ENCODE measurements at places on chromosomes 7 and 10.

DNA sequence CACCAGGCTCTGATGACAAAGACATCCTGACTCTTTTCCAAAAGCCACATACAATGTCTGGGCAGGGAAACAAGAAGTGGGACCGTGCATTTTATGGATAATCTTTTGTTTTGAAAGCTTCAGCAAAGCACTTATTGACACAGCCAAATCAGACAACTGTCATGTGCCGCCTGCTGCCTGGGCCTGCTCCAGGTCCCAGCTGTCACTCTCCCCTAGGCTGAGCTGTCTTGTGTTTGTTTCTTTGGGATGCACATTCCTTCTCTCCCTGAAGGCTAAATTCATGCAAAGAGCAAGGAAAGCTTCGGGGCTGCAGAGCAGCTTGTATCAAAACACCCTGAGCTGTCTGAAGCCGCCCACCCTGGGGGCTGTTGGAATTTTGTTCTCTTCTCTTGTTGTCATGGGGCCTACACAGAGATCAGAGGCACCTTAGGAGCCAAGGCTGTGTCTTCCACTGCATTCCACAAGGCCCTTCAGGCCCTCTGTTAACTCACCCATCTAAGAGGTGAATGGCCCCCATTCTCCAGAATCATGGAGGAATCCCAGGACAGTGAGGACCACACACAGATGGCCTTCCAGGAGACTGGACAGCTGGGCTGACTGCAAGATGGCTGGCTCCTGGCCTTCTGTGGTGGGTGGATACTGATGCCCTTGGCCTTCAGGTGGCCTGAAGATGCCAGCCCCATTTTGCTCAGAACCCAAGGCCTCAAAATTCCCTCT, 17.8 kb upstream of the SLC18A2 start:
- DNase-seq: no peak

DNA sequence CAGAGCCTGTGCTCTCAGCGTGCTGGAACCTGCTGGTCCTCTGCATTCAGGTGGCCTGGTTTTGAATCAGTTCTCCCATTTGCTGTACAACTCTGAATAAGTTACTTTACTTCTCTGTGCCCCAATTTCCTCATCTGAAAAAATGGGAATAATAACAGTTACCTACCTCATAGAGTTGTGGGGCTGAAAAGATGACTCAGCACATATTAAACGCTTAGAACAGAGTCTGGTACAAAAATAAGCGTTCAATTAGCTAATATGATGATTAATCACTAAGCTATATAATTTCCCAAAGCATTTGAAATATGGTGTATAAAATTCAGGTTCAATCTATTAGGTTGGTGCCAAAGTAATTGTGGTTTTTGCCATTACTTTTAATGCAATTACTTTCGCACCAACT, 259.1 kb downstream of the PRPF18 start:
- no peak for DNase-seq

DNA sequence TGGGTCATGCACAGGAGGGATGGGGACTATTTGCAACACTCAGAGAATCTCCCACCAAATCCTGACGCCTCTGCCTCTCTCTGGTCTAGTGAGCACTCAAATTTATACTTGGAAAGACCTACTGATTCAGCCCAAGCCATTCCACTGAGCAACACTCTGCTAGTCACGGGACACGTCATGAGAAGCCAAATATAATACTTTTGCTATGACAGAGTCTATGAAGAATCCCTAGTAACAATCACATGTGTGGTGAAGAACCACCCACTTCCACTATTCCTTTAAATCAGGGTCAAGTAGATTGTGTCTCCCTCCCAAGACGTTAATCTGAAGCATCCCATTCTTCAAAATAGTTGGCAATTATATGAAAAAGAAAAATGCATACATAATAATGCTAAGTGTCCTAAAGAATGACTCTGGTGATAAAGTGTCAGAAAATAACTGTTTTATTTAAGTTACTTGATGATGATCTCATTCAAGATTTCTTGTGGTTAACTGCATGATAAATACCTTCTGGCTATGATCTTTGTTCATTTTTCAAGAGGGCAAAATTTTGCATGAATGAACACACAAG, 28.5 kb downstream of the CHCHD3 start:
- peak; percentile 42 for DNase-seq

DNA sequence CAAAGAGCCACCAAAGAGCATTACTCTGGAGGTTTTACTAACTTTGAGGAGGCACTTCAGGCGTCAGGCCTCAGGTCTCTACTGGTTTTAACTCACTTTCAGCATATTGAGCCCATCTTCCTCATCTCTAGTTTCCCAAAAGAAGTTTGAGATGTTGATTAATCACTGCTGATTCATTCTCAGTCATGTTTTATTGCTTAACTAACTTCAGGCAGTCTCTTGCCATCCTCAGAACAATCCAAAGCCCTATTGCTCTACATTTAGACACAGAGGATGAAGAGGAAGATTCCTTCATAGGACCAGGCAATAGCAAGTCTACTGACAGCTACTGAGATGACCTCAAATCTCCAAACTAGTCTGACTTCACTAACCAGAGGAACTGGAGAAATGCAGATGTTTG, 39.1 kb upstream of the BET1 start:
- no peak for DNase-seq

GRCh38 chr7:106766551-106766950, 98.5 kb upstream of the PIK3CG start:
- DNase-seq: no peak

DNA sequence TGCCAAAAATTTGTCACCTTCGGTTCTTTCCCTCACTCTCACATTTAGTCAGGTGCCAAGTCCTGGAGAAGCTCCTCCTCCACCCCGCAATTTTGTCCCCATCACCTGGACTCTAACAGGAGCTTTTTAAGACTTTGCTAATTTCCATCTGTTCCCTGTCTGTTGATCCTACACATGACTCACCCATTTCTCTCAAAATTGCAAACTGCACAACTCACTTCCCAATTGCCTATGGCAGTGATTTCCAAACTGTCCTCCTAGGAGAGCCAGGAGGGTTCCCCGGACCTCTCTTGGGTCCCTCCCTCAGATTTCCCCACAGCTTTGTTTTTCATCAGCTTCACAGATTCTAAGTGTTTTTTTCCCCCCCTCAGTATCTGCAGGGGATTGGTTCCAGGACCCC, 120.3 kb downstream of the WNT2 start:
- no peak for DNase-seq

DNA sequence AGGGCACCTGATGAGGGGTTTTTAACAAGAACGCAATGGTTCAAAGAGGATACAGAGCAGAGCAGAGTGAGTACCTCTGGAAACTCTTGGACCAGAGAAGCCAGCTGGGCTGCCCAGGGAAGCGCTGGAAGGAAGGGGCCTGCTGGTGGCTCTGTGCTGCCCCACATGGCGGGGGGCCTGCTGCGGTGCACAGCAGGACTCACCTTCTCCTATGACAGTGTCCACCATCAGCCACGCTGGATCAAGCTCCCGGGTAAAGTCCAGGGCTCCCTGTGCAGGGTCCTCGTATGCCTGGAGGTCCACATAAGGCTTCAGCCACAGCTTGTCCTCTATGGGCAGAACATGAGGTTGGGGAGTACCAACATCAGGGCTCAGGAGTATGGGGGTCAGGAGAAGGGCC, 12.5 kb downstream of the EPHA1 start:
- no peak for DNase-seq

- DNase-seq: no peak
Observed at GRCh38 chr7:2006231-2006771, 226.4 kb downstream of the MAD1L1 start.

DNA sequence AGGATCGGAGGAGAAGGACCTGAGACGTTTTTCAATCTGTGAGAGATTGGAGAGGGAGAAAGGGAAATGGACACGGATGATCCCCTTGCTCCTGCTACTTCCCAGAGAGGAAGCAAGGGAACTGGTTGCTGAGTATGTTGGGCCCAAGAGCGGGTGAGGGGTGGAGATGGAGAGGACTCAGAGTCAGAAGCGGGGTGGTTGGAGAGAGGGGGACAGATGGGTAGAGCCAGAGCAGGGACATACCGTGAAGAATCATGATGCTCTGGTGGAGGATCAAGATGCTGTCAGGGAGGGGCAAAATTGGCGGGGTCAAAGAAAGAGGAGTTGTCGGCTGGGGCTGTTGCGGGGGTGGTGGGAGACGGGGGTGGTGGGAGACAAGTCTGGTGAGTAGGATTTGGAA, 2.4 kb upstream of the CHST3 start:
- DNase-seq: no peak

GRCh38 chr7:133478591-133479135, 225.8 kb downstream of the EXOC4 start:
- no peak for DNase-seq

DNA sequence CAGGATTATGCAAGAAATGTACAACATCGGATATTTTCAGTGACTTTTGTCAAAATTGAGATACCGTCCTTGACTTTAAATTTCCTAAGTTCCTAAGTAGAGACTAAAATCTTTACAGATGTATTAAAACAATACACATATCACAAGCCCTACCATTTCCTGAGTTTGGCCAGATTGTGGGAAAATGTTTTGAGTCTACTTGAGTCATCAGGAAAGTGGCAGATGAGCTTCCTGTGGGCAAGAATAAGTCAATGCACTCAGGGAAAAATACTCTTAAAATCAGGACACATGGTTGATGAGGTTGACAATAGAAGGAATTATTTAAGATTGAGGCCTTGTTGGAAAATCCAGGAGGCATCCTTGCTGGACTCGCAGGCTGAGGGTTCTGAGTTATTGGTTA, 162.5 kb downstream of the SNX10 start:
- no peak for DNase-seq

DNA sequence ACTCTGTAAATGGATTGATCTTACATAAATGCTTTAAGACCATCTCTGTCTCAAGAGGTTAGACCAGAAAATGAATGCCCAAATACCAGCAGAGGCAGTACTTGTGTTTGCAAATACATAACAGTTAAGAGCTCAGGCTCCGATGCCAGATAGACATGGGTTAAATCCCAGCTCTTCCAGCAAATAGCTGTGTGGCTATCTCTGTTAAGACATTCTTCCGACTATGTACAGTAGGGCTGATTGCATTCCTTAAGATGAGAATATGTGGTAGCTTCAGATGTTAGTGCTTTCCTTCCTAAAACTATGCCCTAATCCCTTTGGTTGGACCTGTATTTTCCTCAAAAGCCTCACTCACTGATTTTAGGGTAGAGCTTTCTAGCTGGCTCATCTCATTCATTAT, 2.2 kb downstream of the IDE start:
- no peak for DNase-seq

DNA sequence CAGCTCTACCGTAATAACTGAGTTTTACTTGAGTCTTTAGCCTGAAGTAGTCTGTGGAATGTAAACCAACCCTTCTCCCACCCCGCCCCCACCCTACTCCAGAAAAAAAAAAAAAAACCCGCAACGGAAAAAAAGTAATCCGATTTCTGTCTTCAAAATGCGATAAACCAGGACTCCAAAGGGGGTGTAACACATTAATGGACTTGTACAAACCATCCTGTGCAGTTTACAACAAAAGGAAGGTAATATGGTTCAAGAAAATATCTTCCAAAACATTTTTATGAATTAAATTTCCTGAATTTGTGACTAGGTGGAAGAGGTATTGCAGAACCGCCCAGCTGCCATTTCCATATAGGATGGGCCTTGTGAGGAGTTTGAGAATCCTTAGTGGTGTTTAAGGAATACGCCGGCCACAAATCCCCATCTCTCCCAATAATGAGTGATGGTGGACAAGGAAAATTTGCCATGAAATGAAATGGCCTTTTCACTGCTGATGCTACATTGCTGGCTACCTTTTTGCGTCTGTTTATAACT, 10.6 kb downstream of the SKIDA1 start:
- no peak for DNase-seq

DNA sequence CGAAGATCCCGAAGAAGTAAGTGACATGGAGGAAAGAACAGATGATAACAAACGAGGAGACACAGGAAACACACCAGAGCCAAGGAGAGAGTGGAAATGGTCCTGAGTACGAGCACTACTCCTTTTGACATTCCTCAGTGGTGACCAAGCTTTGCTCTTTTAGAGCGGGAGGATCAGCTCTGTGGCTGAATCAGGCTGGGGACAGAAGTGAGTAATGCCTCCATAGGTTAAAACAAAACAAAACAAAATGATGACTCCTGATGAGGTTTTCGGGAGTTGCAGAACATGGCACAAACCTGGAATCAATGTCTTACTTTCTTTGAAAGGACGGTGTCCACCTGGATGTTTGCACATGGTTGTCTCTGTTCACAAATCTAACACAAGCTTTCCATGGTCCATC, 30.3 kb upstream of the TCF7L2 start:
- DNase-seq: peak; percentile 25

- no peak for DNase-seq
Observed at GRCh38 chr10:132788831-132789219, 2.9 kb upstream of the NKX6-2 start.

GRCh38 chr7:2307690-2308107, 6.5 kb downstream of the SNX8 start:
- no peak for DNase-seq

DNA sequence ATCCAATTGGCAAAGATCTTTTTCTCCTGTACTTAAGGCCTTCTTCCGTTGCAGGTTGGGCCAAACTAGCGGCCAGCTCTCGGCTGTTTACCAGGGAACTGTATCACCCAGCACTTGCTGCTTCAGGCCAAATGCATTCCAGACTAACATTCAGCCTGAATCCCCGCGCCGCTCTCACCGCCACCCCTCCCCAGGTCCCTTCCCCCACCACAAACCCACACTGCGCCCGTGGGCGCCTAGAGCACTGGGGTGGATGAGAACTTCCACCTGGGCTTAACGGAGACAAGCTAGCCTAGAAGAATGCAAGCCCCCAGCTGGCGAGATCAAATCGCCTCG, 676 bp downstream of the TCAF1 start:
- DNase-seq: no peak

Measured in T1000 (cell line).